NCI-H2081 (cell line): ENCODE measurements at places on chromosomes 11 and 22.

DNA sequence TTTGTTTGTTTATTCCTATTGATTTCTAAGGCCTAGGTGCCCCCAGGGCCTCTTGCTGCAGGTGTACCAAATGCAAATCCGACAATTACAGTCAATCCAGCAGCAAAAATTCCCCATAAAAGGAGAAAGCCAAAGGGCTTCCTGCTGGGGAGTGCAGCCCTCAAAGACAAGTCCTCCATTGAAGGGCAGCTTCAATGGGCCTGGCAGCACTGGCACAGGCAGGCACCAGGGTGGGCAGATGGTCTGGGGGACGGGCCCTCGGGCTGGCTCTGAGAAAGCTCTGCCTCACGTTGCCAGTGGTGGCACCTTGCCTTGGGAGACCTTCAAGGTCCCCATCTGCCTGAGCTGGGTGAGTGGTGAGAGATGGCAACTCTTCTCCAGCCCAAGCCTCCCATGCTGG lies 128.0 kb downstream of the DSCAML1 start:
- peak; percentile 76 for DNase-seq

GRCh38 chr11:94271885-94272372 lies 32.5 kb upstream of the IZUMO1R start:
- no peak for DNase-seq

GRCh38 chr11:119618208-119618909 lies 110.6 kb downstream of the NECTIN1 start:
- DNase-seq = no peak

GRCh38 chr11:76849376-76849775 lies 11.3 kb upstream of the ACER3 start:
- DNase-seq = no peak

- DNase-seq = no peak
Measured at GRCh38 chr11:83956119-83956697, 670.0 kb upstream of the CCDC90B start.

DNA sequence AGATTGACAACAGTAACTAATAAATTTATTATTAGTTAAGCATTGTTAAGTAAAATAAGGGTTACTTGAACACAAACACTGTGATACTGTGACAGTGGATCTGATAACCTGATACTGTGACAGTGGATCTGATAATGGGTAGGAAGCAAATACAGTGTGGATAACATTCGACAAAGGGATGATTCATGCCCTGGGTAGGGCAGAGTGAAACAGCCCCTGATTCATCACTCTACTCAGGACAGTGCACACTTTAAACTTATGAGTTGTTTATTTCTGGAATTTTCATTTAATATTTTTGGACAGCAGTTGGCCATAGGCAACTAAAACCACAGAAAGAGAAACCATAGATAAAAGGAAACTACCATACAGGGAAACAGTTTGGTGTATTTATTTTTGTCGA lies 60.8 kb upstream of the CTSC start:
- no peak for DNase-seq

DNA sequence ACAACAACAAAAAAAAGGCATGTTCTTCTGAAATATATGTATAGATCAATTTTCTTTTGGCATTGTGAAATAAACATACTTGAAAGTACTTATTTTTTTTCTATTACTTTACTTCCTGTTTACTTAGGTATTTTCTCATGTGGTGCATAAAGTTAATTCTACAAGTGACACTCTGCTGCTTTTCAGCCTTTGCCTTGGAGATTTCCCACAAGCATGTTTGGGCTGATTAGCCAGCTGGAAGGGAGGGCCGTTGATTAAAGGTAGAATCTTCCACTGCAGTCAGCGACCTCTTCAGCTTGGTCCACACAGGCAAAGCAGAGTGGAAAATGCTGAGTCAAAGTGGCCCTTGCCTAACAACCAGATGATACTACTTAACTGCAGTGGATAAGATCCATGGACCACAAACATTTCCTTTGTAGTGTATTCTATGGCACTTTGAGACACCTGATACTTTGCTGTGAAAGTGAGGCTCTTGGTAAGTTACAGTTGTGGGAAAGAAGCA lies 176.0 kb downstream of the ARHGAP42 start:
- DNase-seq = no peak

GRCh38 chr11:36744375-36745168 lies 146.5 kb upstream of the RAG2 start:
- peak; percentile 49 for DNase-seq

- DNase-seq = no peak
Measured at GRCh38 chr11:118619444-118620197, 12.2 kb downstream of the PHLDB1 start.

GRCh38 chr11:128323381-128323780 lies 264.0 kb downstream of the ETS1 start:
- no peak for DNase-seq

DNA sequence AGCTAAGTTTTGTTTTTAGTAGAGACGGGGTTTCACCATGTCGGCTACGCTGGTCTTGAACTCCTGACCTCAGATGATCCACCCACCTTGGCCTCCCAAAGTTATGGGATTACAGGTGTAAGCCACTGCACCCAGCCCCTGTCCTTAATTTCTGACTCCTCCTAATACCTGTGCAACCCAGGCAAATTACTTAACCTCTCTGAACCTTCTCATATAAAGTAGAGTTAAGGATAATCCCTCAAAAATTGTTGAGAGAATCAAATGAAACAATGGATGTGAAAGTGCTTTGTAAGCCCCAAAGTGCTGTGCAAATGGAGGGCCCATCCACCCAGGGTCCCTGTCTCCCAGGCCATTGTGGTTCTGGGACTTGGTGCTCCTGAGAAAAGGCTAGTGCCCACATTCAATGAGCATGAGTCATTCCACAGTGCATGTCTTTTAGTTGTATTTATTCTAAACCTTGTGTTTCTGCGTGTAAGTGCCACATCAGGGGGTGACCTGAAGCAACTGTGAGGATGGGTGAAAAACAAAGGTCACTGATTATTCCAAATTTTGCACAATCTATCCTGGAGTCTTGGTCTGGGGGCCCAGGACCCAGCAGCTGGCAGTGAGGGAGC lies 61.4 kb upstream of the PTPRJ start:
- DNase-seq = no peak

DNA sequence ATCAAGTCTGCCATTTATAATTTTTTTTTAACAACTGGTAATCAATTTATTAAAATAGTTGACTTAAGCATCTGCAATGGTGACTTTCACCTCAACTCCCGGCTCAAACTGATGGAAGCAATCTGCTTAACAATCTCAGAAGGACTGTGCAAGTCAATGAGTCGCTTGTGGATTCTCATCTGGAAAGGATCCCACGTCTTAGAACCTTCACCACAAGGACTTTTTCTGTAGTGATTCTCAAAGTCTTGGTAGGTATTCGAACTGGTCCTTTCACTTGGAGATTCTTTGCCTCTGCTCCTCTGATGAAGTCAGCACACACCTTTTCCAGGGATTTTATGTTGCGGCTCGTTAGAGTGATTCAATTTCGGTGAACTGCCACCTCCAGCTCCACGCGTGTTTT lies 7.3 kb downstream of the RSF1 start:
- DNase-seq = no peak

DNA sequence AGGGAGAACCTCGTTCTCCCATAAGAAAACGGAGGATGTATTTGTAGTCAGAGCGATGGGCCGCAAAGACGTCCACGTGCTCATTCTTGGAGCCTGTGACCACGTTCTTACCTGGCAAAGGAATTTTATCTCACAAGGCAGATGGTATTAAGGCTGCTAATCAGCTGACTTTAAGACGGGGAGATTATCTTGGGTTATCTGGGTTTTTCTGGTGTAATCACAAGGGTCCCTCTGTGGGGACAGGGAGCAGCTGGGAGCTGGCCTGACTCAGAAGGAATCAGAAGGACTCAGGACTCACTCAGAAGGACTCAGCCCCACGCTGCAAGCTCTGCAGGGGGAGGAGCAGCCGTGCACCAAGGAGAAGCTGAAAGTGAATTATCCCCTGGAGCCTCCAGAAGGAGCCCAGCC lies 7.5 kb upstream of the SIGIRR start:
- DNase-seq = no peak

DNA sequence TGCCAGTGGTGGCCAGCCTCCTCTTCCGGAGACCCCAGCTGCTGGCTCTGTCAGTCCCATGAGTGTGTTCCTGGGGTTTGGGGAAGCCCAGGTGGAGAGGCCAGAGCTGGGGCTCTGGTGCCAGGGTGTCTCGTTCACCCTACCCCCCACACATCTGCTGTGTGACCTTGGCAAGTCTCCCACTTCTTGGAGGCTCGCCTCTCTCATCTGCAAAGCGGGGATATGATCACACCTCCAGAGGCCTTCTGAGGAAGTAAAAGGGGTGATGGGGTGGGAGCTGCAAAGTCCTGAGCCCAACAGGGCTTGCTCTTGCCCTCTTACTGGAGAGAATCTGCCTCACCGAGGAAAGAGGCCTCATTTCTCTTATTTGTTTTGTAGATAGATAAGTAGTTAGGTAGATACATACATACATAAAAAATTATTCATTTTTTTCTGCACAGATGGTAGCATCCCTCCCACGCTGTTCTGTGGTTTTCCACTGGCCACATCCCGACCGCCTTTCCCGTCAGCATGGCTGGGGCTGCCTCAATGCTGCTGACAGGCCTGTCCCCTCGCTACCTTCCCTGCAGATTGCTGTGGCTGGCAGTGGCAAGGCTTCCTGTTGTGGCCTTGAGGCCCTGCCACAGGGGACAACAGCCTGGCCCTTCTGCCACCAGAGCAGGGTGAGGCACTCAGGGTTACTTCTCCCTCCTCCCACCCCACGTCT lies 23.9 kb downstream of the MYO7A start:
- no peak for DNase-seq

- DNase-seq = no peak
Measured at GRCh38 chr11:43832536-43832935, 48.1 kb upstream of the ALKBH3 start.

- DNase-seq = no peak
Measured at GRCh38 chr11:71999798-72000197, 1.1 kb downstream of the IL18BP start.
